ENCODE measurements at places on chromosomes 2 and 18.

GRCh38 chr18:55886886-55887285, 298.9 kb upstream of the TCF4 start:
- DNase-seq: no peak

GRCh38 chr2:241720560-241720959, 13.9 kb upstream of the D2HGDH start:
- no peak for DNase-seq

GRCh38 chr18:47284721-47285395, 33.4 kb upstream of the SKOR2 start:
- DNase-seq: no peak

DNA sequence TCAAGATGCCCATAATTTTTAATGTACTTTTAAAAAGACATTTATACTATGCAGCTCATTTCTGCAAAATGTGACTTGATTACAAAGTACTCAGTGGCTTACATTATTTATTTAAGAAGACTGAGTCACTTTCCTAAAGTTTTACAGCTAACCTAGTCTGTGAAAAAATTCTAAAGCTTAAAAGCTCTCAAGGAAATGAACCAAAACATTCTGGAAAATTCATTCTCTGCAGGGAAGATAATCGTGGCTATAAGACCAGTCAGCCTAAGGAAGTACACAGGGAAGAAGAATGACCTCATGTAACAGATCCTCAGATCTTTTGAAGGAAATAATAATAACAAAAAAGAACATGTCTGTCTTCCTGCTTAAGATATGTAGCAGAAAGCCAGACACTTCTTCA, 232.1 kb upstream of the STK17B start:
- DNase-seq: no peak

GRCh38 chr2:207706936-207707860, 4.2 kb upstream of the CCNYL1 start:
- no peak for DNase-seq

DNA sequence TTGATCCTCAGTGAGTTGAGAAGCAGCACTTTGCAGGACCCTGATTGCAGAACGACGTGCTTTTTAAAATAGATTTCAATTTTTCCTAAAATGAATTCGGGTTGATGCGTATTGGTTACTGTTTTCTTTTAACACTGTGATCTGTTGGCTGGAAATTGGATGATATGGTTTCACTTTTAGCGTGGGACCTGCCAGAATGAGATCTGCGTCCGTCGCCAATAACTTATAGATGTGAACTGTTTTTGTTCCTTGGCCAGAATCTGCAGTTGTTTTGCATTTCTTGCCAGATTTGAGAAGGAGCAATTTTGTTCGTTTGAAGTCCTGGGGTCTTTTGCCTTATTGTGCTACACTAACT, 703 bp downstream of the UGGT1 start:
- DNase-seq: peak; percentile 42

- no peak for DNase-seq
Measured at GRCh38 chr2:240462707-240463273, 27.3 kb downstream of the GPC1 start.

DNA sequence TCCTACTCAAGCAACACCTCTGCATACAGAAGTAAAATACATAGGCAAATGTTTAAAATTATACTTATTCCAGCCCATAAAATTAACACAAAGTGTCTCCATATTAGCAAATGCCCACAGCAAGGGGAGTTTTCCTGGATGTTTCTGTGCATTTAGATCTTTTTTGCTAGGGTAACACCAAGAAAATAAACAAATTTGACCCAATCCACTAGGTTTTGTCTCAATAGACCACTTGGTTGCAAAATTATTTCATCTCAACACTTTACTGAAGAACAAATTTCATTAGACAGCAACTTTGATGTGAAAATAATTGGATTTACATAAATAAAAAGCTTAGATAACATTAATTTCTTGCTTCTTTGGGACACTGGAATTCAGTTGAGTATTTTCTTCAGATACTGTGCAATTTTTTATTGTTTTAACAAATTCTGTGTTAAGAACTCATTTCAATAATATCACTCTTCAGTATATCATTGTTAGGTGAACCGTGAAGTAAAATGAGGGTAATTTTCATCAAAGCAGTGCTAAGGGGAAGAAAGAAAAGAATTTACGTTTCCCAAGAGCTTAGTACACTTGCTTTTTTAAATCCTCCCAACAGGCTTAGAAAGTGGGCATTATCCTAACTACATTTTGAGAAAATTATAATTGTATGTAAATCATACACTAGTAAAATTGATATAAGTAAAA, 133.5 kb upstream of the TTC39C start:
- no peak for DNase-seq

- DNase-seq: no peak
Measured at GRCh38 chr18:57210716-57211411, 64.0 kb downstream of the BOD1L2 start.

GRCh38 chr2:110731064-110731463, 1.3 kb upstream of the ACOXL start:
- no peak for DNase-seq

DNA sequence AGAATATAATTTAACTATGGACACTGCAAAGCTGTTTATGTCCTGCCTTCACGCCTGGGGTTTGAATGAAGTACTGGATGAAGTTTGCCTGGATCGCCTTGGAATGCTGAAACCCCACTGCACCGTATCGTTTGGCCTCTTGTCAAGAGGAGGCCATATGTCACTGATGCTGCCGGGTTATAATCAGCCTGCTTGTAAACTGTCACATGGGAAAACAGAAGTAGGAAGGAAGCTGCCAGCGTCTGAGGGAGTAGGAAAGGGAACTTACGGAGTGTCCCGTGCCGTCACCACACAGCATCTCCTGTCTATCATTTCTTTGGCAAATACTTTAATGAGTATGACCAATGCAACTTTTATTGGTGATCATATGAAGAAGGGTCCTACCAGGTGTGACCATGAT, 105.8 kb downstream of the WDR7 start:
- no peak for DNase-seq

- DNase-seq: no peak
Measured at GRCh38 chr2:109434351-109434750, 179.4 kb downstream of the SEPTIN10 start.

DNA sequence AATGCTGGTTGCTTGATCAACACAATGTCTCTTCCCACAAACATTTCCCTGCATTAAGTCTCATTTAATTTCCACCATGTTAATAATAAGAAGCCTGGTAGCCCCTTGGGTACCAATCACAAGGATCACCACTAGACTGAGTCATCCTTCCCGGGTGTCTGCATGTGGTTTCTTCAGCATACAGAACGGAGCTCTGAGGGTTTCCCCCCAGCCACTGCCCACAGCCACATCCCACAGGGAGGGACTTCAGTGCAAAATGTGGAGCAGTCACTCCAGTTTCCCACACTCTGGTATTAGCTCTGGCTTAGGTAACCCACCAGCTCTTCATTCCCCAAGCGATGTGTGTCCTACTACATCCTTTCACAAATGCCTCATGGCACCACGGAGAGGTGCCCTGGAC, 42.7 kb upstream of the POLE4 start:
- peak; percentile 68 for DNase-seq

- DNase-seq: peak; percentile 75
Measured at GRCh38 chr18:45670281-45670962, 53.6 kb upstream of the SLC14A1 start.

- no peak for DNase-seq
Measured at GRCh38 chr18:49285627-49286026, 174.8 kb downstream of the DYM start.

GRCh38 chr2:30721668-30722647, 85.3 kb downstream of the CAPN13 start:
- DNase-seq: no peak

- no peak for DNase-seq
Measured at GRCh38 chr2:47034973-47035609, 119.5 kb upstream of the MCFD2 start.

- DNase-seq: no peak
Measured at GRCh38 chr2:42826231-42826630, 33.8 kb upstream of the HAAO start.

- DNase-seq: no peak
Measured at GRCh38 chr2:67453310-67453709, 56.2 kb downstream of the ETAA1 start.

DNA sequence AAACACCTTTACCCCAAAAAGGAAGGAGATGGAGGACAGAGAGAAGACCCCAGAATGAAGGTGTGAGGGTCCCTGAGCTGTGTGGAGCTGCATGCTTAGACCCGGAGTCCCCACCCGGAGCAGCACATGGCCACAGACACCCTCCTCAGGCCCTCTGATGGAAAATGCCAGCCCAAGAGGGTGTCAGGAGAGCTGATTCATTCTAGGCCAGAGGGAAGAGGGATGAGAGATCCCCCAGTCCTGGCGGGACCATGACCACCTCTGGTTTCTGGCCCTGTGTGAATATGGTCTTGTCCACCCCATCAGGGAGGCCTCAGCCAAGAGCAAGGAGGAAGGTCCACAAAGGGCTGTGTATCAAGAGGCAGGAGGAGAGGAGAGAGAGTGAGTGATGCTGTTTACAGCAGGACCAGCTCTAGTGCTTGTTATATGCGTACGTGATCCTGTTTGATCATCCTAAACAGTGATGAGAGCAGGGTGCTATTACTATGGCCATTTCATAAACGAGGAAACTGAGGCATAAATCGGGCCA, 186.6 kb upstream of the HAAO start:
- DNase-seq: no peak

DNA sequence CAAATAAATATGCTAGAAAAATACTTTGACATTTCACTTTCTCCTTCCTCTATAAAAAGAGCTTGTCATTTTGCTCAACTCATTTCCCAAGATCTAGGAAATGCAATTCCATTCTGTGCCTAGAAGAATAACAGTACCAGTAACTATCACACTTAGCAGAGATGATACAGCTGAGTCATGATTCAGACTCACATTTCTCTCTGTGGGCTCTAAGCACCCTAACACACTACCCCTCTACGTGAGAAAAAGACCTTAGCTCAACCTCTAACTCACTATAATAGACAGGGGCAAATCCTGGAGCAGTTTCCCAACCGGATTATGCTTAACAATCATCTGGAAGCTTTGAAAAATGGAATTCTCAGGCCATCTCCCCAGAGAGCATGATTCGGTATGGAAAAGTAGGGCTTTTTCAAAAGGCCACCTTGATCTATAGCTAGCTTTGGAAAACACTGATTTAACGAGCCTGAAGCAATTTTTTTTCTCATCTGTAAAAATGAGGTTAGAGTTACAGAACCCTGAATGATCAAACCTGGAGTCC, 1312.3 kb upstream of the PIK3C3 start:
- DNase-seq: no peak

- no peak for DNase-seq
Measured at GRCh38 chr18:23565916-23566547, 20.3 kb downstream of the NPC1 start.

DNA sequence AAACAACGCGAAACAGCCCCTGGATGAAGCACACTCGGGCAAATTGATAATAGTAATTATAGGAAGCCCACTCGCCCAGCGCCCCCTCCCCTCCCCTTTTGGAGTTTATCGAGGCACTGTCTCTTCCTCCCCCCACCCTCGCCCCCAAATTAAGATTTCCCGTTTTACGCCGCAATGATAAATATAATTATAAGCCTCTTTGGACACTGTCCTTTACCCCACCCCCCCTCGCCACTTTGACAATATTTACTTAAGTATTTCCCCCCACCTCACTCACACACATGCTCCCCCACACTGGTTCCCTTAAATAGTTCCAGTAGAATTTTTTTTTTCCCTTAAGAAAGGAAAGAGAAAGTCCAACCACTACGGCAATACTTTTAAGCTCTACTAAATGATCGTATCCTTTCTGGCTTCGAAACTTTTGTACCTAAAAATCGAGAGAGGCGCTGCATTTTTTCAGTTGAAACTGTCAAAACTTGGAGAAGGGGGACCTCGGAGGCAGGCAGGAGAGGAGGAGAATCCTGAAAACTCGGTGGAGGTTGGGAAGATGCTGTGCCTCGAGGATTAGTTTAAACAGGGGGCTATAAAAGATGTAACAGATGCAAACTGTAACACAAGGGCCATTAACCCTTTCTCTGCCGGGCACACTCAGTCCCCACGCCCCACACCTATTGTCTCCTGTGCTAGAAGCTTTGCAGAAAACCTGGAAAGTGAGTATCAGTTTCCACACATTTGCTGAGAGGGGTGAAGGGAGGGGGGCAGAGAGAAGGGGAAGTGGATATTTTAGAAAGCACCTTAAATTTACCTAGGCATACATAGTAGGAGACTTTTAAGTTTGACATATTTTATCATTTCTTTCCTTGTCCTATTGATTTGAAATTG, 1.8 kb downstream of the ZEB2 start:
- no peak for DNase-seq

- DNase-seq: no peak
Measured at GRCh38 chr18:41940506-41941215, 14.4 kb upstream of the PIK3C3 start.

GRCh38 chr2:182980115-182980514, 58.1 kb downstream of the NCKAP1 start:
- peak; percentile 44 for DNase-seq

DNA sequence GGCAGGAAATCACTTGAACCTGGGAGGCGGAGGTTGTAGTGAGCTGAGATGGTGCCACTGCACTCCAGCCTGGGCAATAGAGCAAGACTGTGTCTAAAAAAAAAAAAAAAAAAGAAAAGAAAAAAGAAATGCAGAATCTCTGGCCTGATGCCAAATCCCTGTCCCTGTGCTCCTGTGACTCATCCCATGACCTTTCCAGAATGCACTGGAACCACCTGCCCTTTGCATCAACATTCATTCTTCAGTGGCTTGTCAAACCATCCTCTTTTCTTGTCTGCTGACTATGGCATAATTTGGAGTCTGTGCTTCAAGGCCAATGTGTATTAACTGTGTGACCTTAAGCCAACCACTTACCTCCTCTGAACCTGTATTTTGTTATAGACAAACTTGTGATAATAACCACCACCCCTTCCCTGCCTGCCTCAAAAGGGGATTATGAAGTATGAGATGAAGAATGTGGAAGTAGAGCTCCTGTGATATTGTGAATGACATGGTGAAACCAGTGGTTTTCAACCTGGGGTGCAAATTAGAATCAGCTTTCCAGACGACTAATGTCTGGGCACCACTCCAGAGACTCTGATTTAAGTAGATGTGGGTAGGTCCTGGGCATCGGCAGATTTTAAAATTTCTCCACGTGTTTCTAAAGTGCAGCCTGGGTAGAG, 189.3 kb downstream of the CLIP4 start:
- no peak for DNase-seq

DNA sequence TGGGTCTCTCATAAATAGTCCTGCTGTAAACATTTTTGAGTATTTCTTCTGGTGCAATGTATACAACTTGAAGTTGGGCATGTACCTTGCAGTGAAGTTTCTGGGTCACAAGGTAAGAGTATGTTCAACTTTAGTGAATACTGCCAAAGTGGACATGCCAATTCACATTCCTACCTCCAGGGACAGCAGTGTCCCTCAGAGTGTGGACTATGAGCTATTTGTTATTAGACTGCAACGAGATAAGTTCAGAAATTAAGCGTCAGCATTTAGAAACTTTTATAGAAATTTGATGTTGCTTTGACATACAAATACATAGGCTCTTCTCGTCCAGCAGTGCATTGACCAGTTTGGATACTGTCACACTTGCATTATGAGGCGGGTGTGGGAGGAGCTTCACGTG, 7.2 kb upstream of the ACKR3 start:
- DNase-seq: no peak
